ENCODE measurements at places on chromosomes 4 and X.

- DNase-seq, result no peak
These were observed 34.9 kb downstream of the GNL3L start for GRCh38 chrX:54564936-54565335.

GRCh38 chrX:1554469-1555210 is 17.7 kb upstream of the P2RY8 start:
- peak; percentile 66 for DNase-seq

GRCh38 chr4:145960012-145960411 is 21.4 kb upstream of the ZNF827 start:
- DNase-seq, result no peak

GRCh38 chr4:6539009-6539764 is 35.8 kb upstream of the MAN2B2 start:
- no peak for DNase-seq

DNA sequence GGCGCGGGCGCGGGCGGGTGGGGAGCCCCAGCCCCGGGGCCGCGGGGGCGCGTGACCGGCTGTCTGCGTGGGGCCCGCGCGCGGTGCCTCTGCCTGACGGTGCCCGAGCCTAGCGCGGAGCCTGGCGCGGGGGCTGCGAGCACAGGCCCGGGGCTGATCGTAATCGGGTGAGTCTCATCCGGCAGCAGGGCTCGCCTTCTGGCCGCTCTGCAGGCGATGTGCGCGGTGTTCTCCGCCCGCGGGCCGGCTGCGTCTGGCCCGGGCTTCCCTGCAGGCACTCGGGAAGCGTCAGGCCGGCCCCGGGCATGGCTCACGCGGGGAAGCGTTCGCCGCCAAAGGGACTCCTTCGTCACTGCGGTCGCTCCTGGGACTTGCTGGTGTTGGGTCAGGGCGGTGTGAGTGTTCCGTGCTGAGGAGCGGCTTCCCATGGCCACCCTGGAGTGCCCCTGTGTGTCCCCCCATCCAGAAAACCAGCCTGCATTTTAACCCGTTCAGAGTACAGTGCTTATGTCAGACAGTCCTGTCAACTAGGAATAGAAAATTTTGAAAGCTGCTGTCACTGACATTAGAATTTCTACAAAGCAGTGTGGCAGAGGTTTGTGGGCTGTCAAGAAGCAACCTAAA is 40.6 kb downstream of the FAM149A start:
- DNase-seq, result no peak

DNA sequence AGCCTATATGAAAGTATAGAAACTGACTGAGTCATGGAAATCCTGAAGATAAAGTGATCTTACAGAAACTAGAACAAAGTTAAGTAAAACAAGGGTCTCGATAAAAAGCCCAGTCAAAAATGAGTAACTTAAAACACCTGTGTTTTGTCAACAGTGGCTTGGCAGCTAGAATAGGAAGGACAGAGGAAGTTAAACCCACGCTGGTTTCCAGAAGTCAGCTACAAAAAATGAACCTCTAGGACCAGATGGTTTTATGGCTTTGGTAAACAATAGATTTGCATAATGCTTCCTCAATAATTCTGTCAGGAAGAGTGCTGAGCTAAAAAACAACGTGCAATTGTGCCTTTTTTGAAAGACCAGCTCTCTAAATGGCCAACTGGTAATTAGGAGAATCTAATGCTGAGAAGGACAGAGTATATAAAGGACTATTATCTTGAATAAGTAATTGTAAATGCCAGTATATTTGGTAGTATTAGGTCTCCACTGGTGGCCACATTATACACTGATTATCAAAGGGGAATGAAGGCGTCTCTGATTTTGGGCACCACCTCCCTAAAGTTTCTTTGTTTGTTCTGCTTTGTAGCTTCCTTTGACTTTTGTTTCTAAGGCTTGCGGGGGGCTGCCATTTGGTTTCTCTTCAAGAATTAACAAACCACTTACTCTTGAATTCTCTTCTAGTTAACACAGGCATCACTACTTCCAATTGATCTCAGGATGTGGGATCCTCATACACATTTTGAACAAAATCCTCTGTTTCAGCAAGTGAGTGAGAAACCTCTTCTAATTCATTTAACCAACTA is 72.2 kb upstream of the PPP3CA start:
- DNase-seq, result no peak

DNA sequence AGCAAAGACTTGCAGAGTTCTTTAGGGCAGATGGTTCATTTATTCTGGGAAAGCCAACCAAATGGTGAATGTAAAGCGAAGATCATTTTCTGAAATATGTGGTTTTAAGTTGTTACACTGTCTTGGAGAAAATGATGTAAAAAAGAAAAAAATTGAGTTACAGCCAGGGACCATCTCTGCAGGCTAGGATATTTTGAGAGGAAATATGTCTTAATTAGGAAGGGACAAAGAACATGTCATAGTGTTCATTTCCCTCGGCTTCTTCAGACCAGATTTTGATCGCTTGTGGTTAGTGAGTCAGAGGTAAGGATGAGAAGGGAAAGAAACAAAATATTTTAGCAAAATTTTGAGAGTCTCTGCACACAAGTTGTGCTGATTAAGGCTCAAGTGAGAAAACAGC is 59.0 kb upstream of the C1QTNF7 start:
- DNase-seq, result no peak
